ENCODE measurements at places on chromosomes 4 and X.

DNA sequence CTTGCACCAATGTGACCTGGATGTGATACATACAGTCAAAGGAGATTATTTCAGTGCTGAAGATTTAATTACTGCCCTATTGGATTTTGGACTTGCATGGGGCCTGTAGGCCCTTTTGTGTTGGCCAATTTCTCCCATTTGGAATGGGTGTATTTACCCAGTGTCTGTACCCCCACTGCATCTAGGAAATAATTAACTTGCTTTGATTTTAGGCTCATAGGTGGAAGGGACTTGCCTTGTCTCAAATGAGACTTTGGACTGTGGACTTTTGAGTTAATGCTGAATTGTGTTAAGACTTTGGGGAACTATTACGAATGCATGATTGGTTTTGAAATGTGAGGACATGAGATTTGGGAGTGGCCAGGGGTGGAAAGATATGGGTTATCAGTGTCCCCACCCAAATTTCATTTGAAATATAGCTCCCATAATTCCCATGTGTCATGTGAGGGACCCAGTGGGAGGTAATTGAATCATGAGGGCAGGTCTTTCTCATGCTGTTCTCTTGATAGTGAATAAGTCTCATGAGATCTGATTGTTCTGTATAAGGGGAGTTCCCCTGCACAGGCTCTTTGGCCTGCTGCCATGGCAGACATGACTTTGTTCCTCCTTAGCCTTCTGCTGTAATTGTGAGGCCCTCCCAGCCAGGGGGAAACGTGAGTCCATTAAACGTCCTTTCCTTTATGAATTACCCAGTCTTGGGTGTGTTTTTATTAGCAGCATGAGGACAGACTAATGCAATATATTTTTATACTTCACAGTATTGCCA is 362.2 kb upstream of the SPANXN4 start:
- no peak for DNase-seq

DNA sequence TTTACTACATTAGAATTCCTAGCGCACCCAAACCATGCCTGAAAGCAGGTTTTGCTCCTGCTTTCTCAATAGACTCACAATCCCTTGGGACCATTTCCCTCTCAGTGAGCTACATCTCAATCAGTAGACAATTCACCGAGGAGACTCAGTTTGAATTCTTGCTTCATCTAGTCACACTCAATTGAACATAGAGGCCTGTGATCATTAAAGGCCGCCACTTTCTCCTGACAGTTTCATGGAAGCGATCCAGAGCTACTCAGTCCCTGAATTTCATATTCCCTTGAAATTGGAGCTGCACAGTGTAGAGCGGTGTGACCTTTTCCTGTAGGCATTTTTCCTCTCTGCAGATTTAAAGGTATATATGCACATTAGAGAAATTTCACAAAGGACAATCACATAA is 193.9 kb upstream of the SPOCK3 start:
- DNase-seq = no peak

- no peak for DNase-seq
These were observed 103.0 kb downstream of the PPP3CA start for GRCh38 chr4:101244349-101244748.

DNA sequence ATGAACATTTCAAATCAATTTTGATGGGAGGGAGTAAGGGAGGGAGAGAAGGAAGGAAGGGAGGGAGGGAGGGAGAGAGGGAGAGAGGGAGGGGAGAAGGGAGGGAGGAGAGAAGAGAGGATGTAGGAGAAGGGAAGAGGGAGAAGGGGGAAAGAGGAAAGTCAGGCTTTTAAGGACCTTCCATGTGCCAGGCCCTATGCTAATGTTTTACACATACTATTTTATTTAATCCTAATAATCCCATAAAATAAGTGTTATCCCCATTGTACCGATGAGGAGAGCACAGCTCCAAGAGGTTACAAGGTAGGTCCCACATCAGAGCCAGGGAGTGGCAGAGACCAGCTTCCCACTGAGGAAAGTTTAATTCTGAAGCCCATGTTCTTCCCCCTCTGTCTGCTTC is 341.9 kb downstream of the RAB28 start:
- DNase-seq = no peak

DNA sequence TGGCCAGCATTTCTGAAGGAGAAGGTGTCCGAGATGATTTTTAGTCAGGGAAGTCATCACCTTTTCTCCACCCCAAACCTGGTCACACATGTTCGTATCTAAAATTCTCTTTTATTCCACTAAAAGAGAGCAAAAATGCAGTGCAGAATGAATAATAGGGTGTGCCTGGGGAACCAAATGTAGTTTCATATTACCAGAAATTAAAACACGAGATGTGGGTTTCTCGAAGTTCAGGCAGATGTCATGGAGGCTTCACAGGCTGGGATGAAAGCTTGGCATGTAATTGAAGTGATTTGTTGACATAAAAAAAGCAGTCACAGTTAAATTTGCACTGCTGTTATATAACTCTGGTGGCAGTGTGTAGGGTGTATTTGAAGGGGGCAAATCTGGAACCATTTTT is 165.5 kb upstream of the PDE5A start:
- no peak for DNase-seq

DNA sequence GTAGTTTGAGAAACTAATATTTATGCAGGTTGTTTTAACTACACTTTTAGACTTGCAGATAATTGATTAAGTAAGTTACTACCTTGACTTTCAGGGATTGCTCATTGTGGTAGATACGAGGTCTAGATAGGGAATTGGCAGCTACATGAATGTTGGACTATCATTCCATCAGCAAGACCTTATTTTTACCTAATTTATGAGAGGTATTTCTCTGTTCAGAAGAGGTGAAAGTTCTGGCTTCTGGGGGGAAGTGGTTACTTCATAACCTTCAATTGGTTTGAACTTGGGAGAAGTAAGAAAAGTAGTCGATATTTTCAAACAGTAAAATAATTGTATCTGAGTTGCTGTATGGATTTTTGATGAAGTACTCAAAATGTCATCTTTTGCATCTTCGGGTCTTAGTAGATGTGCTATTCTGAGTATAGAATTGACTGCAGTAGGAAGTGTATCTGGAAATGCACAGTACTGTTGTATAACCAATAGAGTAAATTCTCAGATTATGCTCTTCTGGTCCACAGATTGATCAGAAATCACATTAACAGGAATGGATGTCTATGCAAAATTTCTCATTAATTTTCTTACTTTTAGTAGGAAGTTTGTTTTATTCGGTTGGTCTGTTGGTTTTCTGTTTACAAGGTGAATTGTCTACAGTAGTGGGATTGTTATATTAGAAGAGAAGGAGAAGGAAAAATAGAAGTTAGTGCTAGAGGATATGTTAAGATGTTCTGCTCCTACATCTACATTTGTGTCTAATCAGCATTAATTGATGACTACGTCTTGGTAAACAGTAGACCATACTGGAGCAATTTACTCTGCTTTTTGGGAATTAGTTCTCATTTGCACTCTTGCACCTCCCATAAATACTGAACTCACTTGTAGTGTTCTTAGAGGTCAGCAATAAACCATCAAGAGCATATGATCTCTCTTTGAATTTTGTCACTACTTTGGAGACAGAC is 3.0 kb downstream of the NFKB1 start:
- no peak for DNase-seq

- no peak for DNase-seq
These were observed 4.3 kb downstream of the MAEA start for GRCh38 chr4:1293991-1294390.

- DNase-seq = no peak
These were observed 530.2 kb downstream of the KCTD8 start for GRCh38 chr4:43918377-43918776.

- DNase-seq = peak; percentile 87
These were observed 503.3 kb upstream of the FAM241A start for GRCh38 chr4:111641813-111642579.

GRCh38 chr4:6123976-6124375 is 76.4 kb downstream of the JAKMIP1 start:
- no peak for DNase-seq

- no peak for DNase-seq
These were observed 35.7 kb upstream of the ADAM29 start for GRCh38 chr4:174882317-174882992.

DNA sequence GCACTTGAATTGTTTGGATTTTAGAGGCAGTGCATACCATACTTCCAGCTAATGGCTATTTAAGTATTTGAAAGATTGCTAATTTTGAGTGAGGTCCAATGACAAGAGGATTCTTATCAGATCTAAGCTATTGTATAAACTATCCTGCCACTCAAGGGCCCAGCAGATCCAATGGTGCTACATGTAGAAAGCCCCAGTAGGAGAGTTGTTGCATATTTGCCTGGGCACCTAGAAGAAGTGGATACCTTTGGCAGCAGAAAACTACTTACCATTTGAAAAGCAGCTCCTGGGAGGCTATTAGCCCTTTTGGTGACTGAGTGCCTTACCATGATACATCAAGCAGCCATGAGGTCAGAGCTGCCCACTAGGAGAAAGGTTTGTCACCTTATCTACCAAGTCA is 447.3 kb downstream of the C4orf33 start:
- no peak for DNase-seq

DNA sequence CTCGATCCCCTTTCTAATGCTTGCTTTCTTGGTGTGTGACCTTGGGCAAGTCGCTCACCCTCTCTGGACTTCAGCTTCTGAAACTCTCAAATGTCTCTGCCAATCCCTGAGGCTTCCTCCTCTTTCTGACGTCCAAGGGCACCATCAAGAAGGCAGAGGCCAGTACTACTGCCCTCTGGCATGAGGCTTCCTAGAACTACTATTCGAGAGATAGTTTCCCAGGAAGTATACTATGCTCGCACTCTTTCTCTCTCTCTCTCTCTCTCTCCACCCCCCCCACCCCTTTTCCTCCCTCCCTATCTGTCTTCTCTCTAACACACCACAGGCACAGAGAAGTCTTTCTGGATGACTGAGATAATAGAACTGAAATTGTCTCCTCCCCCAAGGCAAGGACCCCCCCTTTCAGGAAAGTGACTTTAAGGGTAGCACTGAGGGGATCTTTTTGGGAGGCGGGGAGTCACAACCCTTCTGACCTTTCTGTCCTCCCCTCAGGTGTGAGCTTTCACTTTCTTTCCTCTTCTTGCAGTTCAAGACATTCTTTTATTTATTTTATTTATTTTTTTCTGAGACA is 20.0 kb upstream of the BCOR start:
- no peak for DNase-seq

DNA sequence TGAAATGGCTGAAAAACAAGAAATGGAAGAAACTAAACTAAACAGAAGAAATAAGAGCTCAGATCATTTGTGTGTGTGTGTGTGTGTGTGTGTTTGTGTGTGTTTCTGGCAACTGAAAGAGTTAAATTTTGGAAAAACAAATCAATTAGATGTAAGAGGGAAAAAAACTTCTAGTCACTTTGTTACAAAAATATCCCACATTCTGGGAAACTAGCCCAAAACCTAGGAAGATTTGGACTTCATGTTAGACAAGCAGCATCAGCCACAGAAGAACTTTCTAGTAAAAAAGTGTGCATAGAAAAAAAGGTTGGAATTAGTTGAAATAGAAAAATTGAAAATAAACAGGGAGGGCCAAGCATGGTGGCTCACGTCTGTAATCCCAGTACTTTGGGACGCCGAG is 111.6 kb upstream of the PRKG2 start:
- no peak for DNase-seq

DNA sequence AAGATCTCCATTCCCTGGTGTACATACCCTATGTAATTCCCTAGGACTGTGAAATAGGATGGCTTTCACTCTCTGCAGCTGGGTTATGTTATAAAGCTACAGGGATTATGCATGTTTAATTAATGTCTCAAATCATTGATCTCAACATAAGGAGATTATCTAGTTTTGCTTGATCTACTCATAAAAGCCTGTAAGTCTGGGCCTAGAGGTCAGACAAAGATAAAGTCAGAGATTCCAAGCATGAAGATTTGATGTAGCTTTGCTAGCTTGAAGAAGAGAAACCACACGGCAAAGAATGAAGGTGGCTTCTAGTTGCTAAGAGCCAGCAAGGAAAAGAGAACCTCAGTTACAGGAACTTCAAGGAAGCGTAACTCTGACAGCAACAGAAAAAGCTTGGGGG is 456.9 kb downstream of the CCSER1 start:
- DNase-seq = no peak

- no peak for DNase-seq
These were observed 27.4 kb upstream of the TRPC5OS start for GRCh38 chrX:111848541-111848940.

GRCh38 chr4:177487977-177488376 is 45.7 kb upstream of the AGA start:
- DNase-seq = no peak

DNA sequence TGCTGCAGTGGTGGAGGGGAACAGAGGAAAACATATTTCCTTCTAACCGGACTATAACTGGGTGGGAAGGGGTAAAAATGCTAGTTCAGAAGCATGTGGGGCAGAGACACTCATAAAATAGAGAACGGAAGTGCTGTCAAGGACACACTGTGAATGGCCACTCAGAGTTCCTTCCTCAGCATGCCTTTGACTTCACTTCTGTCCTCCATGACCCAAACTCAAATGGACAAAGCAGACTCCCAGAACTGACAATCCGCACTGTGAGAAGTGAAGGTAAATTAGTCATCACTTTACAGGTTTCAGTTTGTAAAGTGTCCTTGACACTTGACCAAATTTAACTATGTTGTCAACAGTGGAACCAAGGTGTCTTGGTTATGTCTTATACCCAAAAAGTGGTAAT is 30.2 kb upstream of the ELF2 start:
- DNase-seq = peak; percentile 72

- no peak for DNase-seq
These were observed 74.5 kb downstream of the GEMIN8 start for GRCh38 chrX:13955095-13955647.

DNA sequence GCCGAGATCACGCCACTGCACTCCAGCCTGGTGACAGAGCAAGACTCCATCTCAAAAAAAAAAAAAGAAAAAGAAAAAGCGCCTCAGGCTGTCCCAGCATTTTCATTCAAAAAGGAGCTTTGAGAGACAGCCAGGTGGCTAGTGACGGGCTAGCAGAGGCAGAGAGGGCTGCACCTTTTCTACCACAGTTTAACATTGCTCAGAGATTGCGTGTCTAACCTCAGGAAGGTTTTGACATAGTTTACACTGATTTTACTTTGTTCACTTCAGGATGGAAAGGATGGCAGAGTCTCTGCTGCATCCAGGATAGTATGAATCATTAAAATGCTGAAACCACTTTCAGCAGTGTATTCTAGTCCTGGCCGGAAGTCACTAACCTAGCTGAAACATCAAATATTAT is 28.1 kb downstream of the ZFP42 start:
- no peak for DNase-seq

GRCh38 chrX:129600981-129601424 is 53.8 kb downstream of the APLN start:
- DNase-seq = peak; percentile 35

DNA sequence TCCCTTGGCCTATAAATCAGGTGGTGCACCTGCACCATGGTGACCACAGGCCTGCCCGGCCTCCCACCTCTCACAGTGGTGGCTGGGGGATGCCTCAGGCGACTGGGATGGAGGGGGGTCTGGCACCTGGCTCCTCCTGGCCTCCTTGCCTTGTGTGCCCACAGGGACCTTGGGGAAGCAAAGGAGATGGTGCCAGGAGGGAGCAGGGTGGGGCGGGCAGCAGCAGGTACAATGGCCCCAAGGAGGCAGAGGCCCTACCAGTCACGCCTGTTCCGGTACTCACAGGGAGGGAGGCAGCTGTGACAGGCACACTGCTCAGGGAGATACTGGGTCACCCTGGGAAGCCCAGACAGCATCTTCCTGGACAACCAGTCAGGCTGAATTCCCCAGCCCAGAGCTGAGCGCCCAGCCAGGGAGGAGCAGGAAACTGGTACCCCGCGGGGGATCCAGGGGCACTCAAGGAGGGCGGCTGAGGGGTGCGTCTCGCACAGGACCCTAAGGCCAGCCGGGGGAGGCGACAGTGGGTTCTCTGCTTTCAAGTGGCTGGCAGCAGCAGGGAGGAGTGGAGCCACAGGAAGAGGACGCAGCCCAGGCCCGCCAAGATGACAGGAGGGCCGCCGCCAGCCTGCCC is 1.2 kb upstream of the TREX2 start:
- DNase-seq = no peak
